NT2/D1 (cell line): ENCODE measurements at places on chromosomes 7 and 10.

- no peak for DNase-seq
Measured at GRCh38 chr10:91616137-91616536, 16.7 kb downstream of the PPP1R3C start.

DNA sequence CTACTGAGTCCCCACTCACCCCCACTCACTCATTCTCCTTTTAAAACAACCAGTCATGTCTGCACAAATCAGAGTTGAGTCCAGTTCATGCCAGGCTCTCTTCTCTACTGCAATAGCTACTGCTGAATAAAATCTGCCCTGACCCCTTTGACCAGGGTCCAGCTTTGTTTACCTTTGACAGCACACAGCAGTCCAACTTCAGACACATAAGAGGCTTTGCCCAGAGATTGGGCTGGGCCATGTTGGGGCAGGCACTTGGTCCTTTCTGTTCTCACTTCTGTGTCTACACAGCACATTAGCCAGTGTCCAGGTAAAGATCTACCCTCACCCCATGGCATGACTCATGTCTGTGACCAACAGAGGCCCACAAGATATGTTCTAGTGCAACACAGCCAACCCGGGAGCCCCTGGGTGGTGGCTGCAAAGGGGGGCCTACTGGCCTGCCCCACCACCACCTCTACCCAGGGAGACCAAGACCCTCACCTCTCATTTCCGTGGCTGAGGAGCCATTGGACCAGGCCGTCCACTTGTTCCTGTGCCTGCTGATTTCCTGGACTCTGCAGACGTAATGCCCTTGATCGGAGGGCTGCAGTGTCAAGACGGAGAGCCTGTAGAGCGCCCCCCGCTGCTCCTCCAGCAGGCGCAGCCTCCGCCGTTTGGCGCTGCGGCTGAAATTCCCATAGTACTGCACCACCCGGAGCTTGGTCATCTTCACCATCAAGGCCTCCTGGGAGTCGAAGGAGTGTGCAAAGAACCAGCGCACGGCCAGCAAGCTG, 8.0 kb downstream of the VSTM4 start:
- no peak for DNase-seq

- DNase-seq, result no peak
Measured at GRCh38 chr7:21771266-21771665, 174.4 kb downstream of the CDCA7L start.

GRCh38 chr7:47837826-47838225, 110.4 kb downstream of the PKD1L1 start:
- DNase-seq, result no peak

DNA sequence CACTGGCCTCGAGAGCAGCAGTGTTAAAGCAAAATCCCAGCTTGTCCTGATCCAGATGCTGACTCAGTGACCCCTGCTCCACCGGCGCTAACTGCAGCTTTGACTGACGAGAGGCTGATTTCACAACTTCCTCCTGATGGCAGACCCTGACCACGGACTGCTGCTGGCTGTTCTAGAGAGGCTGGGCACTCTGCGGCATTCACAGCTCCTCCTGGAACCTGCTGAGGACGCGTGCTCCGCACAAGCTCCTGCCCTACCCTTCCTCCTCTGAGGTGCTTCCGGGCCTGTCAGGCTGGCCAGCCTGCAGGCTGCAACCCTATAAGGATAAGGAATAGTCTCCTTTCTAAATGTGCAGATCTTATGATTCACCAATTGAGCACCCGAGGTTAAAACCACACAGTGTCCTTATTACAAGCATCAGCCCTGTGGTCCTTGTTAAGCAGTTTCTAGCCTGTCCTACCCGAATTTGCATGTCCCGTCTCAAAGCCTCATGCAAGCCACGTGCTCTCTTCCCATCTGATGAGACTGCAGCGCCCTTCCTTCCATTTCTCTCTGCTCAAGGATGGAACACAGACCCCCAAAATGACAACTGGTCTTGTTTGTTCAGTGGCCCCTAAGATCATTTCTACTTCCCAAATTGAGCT, 35.5 kb upstream of the NCAPG2 start:
- no peak for DNase-seq

DNA sequence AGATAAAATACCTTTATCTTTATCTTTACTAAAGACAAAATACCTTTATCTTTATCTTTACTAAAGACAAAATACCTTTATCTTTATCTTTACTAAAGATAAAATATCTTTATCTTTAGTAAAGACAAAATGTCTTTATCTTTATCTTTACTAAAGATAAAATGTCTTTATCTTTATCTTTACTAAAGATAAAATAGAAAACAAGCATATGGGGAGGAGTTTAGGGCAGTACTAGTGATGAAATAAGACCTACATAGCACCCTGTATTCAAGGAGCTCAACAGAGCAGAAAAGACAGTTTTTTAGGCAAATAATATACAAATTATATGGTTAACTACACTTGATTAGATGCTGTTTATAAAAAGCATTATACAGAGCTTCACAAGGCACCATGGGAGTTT, 19.3 kb downstream of the ANKRD22 start:
- DNase-seq, result no peak

DNA sequence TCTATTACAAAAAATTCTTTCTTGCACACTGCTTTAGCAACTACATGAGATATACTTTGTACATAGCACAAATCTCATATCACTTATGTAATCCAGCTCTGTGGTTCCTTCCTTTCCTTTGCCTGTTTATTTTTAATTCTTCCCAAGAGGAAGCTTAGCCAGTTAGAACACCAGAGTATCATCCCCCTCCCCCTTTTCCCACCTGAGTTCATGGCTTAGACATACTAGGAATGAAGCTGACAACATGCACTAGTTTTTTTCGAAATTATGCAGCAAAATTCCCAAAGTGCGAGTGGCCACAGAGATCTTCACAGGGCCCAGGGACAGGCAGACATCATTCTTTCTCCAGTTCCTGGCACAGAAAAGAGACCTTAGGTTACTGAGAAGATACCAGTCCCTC, 17.8 kb downstream of the CAV1 start:
- DNase-seq, result no peak

DNA sequence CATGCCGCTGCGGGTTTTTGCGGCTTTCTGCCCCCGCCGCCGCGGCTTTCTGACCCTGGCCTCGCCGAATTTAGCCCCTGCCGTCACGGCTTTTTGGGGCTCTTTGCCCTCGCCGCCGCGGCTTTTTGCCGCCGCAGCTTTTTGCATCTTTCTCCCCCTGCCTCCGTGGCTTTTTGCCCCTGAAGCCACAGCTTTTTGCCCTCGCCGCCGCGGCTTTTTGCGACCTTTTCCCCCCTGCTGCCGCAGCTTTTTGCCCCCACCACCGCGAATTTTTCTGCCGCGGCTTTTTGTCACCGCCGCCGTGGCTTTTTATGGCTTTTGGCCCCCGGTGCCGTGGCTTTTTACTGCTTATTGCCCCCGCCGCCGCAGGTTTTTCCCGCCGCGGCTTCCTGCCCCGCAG, 636.5 kb downstream of the ZNF716 start:
- DNase-seq, result no peak

DNA sequence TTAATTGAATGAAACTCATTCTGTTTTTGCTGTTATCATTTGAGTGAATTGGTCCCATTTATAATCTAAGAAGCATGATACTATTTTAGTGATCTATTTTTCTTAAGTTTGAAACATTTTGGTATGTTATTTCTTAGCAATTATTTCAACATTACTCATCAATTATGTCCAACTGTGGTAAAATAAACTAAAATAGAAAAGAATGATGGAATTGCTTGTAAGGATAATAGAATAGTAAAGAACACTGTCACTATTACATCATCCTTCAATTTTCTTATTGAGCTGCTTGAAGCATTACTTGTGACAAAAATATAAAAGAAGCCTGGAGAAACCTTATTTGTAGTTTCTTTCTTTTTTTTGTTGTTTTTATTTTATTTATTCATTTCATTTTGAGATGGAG, 42.4 kb downstream of the ZNF487 start:
- DNase-seq, result no peak
